ENCODE measurements at places on chromosomes 5 and 9.

DNA sequence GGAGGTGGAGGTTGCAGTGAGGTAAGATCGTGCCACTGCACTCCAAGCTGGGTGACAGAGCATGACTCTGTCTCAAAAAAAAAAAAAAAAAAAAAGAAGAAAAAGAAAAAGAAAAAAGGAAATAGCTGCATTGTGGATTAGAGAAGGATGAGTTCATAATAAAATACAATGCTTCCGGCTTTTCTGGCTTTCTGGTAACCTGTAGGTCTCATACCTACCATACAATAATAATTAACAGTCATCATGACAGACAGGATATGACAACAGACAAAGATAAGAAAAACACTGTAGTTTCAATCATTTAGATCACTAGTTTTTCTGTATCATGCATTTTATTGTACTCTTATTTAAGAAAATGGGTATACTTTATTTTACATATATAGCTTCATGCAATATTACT, 40.7 kb upstream of the TRPM3 start:
- no peak for DNase-seq

- DNase-seq = no peak
These were observed 105.2 kb upstream of the DHFR start for GRCh38 chr5:80759866-80760577.

DNA sequence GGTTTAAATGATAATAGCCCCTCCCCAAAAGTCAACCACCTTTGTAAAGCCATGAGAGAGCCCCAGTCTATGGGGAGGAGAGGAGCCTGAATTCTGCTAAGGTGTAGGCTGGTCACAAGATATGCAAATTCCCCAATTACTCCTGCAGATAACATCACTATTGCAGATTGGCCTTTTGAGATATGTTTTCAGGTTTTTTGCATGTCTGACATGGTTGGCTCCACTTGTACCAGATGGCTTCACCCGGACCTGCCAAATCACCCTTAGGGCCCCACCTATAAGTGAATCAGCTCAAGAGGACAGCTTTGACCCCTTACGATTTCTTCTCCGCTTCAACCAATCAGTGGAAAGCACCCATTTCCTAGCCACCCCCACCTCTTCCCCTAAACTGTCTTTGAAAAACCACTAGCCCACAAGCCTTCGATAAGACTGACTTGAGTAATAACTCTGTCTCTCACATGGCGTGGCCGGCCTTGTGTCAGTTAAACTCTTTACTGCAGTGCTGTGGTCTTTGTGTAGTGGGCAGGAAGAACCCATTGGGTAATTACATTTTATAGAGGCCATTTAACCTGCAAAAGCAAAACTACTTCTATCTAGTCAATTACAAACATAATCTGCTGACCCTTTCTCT, 69.7 kb downstream of the PRLR start:
- DNase-seq = no peak

GRCh38 chr9:14345354-14346230, 31.7 kb upstream of the NFIB start:
- no peak for DNase-seq

GRCh38 chr5:113172231-113172826, 195.7 kb downstream of the DCP2 start:
- no peak for DNase-seq

DNA sequence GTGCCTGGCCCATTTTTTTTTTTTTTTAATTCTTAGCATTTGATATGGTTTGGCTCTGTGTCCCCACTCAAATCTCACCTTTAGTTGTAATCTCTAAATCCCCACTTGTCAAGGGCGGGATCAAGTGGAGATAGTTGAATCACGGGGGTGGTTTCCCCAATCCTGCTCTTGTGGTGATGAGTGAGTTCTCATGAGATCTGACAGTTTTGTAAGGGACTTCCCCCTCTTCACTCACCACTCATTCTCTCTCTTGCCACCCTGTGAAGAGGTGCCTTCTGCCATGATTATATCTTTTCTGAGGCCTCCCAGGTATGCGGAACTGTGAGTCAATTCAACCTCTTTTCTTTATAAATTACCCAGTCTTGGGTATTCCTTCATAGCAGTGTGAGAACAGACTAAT, 27.2 kb downstream of the NDUFAF2 start:
- no peak for DNase-seq

- DNase-seq = no peak
These were observed 172.5 kb downstream of the RAB3C start for GRCh38 chr5:58755397-58755796.

DNA sequence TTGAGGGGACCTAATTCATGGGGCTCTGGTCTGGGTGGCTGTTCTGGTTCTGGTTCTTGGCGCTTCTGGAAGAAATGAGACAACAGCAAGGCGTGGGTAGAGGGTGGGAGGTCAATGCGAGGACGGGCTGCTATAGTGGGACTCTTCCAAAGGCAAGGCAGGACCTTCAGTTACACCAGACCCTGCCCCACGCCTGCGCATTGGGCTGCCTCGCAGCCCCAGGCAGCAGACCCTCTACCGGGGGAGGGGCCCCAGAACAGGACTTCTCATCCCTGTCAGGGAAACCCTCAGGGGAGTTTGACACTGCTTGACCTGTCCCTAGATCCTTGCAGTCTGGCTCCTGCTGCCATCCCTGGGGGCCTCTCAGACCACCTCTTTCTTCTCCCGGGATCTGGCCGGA, 18.5 kb downstream of the CCDC69 start:
- DNase-seq = no peak

DNA sequence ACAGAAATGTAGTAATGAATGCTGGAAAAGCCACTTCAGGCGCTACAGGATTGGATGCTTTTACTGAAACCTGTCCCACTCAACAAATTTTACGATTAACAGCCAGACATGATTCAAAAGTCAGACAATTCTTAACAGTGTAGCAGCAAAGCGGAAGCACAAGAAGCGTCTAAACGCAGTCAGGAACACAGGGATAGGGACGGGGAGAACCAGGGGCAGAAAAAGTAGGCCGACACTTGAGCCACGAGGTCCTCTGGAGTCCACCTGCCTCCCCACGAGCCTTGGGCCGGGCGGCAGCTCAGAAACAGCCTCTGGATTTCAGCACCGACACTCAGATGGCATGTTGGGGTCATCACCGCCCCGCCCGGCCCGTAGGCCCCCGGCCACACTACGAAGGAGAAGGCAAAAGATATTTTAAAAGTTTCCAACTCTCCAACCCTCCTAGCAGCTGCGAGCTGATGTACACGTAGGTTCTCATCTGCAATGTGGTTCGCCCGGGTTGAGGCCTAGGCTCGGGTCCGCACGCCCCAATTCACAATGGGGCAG, 615 bp downstream of the RACK1 start:
- DNase-seq = no peak

GRCh38 chr5:141186897-141187512, at the start of gene PCDHB9:
PCDHB9 (plus strand) TSS chr5:141187161; CDS start chr5:141187319, 158 bp downstream.
- DNase-seq = peak; percentile 43

GRCh38 chr5:180018347-180019060, 53.1 kb downstream of the RNF130 start:
- DNase-seq = no peak

All from Kasumi-1 (cell line).